Neural progenitor cell (in vitro differentiated cells): ENCODE measurements at places on chromosomes 13 and 19.
A peak's percentile ranks its signal among the peaks of the same experiment; 100 is the strongest.

DNA sequence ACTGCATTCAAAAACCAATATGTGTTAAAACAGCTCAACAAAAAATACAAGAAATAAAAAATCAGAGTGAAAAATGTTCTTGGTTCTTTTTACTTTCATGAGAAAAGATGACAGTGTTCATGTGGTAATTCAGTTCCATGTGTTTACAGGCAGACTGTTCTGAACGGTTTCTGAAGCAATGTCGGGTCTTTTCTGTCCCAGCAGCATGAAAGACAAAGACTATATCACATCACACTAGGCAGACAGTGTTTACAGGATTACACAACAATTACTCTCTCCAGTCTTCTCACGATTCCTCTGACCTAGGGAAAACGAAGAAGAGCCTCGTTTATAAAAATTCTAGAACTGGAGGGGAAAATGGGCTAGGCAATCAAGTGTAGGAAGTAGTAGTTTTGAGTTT lies 83.4 kb downstream of the UBL3 start:
- DNase-seq, result no peak
- H3K4me1 ChIP-seq, result peaks cover 8% of the 10 kb centered on the region
- H3K27me3 ChIP-seq, result no peaks in the 10 kb centered on the region
- H3K27ac ChIP-seq, result no peak overlapping the region
- no peak overlapping the region for H3K4me3 ChIP-seq

DNA sequence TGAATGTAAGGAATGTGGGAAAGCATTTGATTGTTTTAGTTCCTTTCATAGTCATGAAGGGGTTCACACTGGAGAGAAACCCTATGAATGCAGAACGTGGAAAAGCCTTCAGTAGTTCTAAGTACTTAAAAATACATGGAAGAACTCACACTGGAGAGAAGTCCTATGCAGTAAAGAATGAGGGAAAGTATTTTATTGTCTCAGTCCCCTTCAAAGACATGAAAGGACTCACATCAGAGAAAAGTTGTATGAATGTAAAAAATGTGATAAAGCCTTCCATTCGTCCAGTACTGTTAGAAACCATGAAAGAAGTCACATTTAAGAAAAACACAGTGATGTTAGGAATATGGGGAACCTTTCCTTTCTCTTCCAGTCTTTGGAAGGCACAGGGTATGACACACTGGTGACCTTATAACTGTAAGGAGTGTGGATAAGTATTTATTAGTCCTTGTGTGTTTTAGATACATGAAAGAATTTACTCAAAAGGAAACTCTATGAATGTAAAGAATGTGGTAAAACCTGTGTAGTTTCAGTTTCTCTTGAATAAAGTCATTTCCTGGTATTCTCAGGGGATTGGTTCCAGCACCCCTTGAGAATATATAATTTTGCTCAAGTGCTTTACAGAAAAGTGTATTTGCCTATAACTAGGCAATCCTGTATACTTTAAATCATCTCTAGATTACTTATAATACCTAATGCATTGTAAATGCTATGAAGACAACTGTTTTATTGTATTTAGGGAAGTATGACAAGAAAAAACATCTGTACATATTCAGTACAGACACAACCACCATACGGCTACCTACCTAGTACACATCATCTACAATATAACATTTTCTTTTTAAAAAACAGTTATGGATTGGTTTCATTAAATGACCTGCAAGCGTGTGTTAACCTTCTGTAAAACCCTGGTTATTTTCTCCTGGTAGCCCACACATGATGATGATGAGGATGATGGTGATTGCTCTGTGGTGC lies 52.8 kb downstream of the ZNF823 start:
- no peak overlapping the region for H3K4me3 ChIP-seq
- peaks cover 8% of the 10 kb centered on the region for H3K27me3 ChIP-seq
- DNase-seq, result no peak
- H3K36me3 ChIP-seq, result peaks cover 10% of the 10 kb centered on the region
- H3K4me1 ChIP-seq, result no peaks in the 10 kb centered on the region

GRCh38 chr19:1601613-1602064 lies 3.6 kb downstream of the UQCR11 start:
- no peak overlapping the region for H3K27ac ChIP-seq
- no peak for DNase-seq

GRCh38 chr19:18208098-18208951 lies 4.5 kb upstream of the RAB3A start:
- peaks cover 10% of the 10 kb centered on the region for H3K4me1 ChIP-seq
- no peak overlapping the region for H3K4me3 ChIP-seq
- DNase-seq, result peak; percentile 57
- H3K36me3 ChIP-seq, result no peaks in the 10 kb centered on the region
- H3K27ac ChIP-seq, result no peak overlapping the region
- peaks cover 4% of the 10 kb centered on the region for H3K27me3 ChIP-seq

GRCh38 chr13:37091835-37092234 lies 13.6 kb downstream of the CSNK1A1L start:
- H3K27ac ChIP-seq, result no peak overlapping the region
- no peaks in the 10 kb centered on the region for H3K36me3 ChIP-seq
- DNase-seq, result no peak
- H3K4me3 ChIP-seq, result no peak overlapping the region
- no peaks in the 10 kb centered on the region for H3K27me3 ChIP-seq

DNA sequence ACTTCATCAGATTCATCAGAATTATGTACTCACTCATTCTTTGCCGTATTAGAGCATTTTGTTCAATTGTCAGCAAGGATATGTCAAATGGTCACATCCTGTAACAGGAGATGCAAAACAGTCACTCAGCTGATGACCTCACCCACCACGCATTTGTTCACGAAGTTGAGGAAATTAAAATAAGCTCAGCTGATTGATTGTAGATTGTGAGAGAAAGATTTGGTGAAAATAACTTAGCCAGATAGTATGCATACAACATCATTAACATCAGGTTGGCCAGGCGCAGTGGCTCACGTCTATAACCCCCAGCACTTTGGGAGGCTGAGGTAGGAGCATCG lies 22.6 kb upstream of the CDC16 start:
- no peak for DNase-seq
- no peak overlapping the region for H3K27ac ChIP-seq
- H3K4me3 ChIP-seq, result no peak overlapping the region
- H3K27me3 ChIP-seq, result no peaks in the 10 kb centered on the region
- no peaks in the 10 kb centered on the region for H3K4me1 ChIP-seq
- H3K36me3 ChIP-seq, result no peaks in the 10 kb centered on the region

GRCh38 chr13:27679396-27679795 lies 57.7 kb downstream of the POLR1D start:
- H3K4me1 ChIP-seq, result no peaks in the 10 kb centered on the region
- peaks cover 39% of the 10 kb centered on the region for H3K27me3 ChIP-seq
- no peak for DNase-seq

GRCh38 chr13:55553701-55554100 lies 1587.0 kb upstream of the PRR20A start:
- no peak overlapping the region for H3K27ac ChIP-seq
- no peaks in the 10 kb centered on the region for H3K36me3 ChIP-seq
- no peak for DNase-seq
- no peaks in the 10 kb centered on the region for H3K4me1 ChIP-seq
- H3K4me3 ChIP-seq, result no peak overlapping the region
